RCC 7860 (cell line): ENCODE measurements at places on chromosomes 12 and 14.

DNA sequence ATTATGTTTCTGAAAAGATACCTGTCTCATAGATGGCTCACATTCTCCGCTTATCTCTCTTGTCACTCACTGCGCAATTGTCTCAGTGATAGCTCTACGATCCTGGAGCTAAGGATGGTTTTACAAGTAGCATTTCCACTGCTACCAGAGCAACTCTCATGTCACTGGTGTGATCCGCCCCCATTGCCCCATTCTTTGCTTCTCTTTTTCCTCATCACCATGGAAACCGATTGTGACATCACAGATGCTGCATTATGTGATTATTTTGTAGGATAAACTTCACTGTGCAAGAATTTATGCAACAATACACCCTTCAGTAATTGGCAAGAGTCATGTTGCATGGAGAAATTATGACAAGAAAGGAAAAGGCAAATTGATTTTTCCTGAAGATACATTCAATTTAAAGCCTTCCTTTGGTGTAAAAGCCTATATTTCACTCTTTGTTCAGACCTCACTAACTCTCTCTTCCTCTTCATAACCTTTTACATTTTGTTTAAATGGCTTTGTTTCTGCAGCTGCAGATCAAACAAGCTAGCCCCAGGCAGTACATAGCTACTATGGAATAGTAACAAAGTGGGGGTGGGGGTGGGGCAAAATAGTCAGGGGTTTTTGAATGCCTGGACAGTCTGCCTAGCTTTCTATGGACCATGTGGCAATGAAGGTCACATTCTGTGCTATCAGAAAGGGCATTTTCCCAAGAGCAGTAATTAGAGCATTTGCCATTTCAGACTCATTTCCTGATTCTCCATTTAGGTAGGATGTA lies 539.8 kb downstream of the NRXN3 start:
- no peak for DNase-seq

DNA sequence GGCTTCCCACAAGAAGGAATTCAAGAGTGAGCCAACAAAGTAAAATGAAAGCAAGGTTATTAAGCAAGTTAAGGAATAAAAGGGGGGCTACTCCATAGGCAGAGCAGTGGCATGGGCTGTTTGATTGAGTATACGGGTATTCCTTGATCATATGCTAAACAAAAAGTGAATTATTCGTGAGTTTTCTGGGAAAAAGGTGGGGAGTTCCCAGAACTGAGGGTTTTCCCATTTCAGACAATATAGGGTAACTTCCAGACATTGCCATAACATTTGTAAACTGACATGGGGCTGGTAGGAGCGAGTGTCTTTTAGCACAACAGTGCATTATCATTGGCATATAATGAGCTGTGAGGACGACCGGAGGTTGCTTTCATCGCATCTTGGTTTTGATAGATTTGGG lies 2.0 kb upstream of the BCL2L14 start:
- no peak for DNase-seq

GRCh38 chr12:116517431-116518045 lies 41.6 kb upstream of the MAP1LC3B2 start:
- no peak for DNase-seq

- DNase-seq = no peak
Measured at GRCh38 chr14:83044001-83044400, 1510.3 kb upstream of the SEL1L start.

DNA sequence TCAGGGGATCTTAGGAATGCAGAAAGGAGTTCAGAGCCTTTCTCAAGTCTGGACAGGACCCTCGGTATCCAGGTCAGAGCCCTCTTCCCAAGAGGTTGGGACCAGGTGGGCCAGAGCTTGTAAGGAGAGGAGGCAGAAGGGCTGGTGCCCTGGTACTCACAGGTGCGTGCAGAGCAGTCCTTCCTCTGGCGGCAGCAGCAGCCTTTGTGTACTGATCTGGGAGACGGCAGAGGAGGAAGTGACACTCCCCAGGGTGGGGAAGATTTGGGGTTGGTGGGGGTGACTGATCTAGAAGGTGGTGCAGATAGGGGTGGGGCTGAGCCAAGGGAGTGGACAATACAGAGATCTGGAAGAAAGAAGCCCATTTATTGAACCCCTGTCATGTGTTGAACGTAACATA lies at the start of gene ITGB7:
Gene ITGB7 (minus strand): TSS at position 210 of the 400 bp plus-strand sequence. CDS start 6,808 bp downstream, outside the sequence.
- DNase-seq = no peak

DNA sequence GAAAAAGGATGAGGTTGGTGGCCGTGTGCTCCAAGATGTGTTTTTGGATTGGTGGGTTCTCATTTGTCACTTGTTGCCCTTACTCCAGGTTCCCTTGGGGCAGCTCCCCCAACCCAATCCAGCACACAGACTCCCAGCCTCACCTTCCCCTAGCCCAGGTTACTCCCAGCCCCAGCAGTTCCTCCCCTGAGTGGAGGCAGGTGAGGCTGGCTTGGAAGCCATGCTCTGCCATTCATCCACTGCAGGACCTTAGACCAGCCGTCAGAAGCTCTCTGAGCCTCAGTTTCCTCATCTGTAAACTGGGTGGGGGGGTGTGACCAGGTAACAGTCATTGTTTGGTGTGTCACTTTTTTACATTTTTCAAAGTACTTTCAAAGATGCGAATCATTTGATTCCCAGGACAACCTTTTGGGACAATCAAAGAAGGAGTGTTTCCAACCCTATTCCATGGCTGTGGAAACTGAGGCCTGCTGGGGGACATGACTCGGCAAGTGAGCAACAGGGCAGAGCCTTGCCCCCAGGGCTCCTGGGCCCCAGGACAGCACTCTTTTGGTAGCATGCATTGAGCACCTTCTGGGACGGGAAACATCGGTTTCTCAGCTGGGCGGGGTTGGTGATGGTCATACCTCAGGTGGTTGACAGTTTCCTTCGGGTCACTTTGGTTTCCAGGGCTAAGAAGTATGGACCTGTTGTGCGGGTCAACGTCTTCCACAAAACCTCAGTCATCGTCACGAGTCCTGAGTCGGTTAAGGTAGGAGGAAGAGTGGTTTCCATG lies 7.2 kb downstream of the CYP46A1 start:
- no peak for DNase-seq

GRCh38 chr12:67080637-67081036 lies 188.5 kb upstream of the CAND1 start:
- DNase-seq = no peak

- no peak for DNase-seq
Measured at GRCh38 chr12:75481774-75482173, 1.2 kb downstream of the GLIPR1 start.

DNA sequence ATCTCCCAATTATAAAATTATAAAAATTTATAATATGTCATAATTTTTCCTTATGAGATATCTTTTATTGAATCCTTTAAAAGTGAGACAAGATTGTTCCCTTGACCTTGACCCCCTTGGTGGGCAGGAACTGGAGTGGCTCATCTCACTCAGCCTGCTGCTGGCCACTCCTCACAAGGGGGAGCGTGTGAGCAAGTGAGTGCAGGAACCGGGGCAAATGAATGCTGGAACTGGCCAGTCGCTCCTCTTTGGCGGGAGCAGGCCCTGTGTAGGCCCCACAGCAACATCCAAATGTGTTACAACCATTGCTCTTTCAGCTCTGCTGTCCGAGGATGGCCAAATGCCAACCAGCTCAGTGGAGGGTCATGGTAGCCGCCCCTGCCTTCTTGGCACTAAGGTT lies 178.8 kb downstream of the ETNK1 start:
- DNase-seq = no peak

- DNase-seq = no peak
Measured at GRCh38 chr14:56243110-56243509, 124.9 kb downstream of the PELI2 start.

DNA sequence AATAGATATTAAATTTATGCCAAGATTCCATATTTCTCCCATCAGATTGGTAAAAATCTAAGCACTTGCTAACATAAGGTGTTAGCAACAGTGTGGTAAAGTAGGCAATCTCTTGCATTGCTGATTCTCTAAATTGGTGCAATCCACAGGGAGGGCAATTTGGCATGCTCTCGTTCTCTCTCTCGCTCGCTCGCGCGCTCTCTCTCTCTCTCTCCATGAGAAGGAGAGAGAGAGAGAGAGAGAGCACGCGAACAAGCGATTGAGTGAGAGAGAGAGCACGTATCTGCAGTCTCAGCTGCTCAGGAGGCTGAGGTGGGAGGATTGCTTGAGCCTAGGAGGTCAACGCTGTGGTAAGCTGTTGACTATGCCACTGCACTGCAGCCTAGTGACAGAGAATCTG lies 25.9 kb downstream of the PSEN1 start:
- no peak for DNase-seq

GRCh38 chr12:81080431-81080983 lies 2.6 kb downstream of the ACSS3 start:
- DNase-seq = no peak

GRCh38 chr14:32201816-32202490 lies at the start of gene RNU6-7:
RNU6-7 (plus strand) TSS chr14:32202045.
- no peak for DNase-seq

GRCh38 chr14:89534902-89535685 lies 118.1 kb upstream of the FOXN3 start:
- no peak for DNase-seq

GRCh38 chr12:15868186-15868585 lies 14.0 kb upstream of the STRAP start:
- DNase-seq = no peak

- no peak for DNase-seq
Measured at GRCh38 chr12:132046561-132046960, 96.8 kb downstream of the EP400 start.
